ENCODE measurements at places on chromosomes 7 and 10.

DNA sequence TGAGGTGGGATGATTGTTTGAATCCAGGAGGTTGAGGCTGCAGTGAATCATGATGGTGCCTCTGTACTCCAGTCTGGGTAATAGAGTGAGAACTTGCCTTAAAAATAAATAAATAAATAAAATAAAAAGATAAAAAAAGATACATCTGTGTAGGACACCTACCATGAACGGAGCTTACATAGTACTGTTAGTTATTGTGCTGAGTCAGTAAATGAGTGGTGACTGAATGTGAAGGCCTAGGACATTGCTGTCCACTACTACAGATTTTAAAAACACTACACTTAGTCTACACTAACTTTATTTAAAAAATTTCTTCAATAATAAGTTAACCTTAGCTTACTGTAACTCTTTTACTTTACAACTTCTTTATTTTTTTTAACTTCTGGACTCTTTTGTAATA lies 106.7 kb upstream of the ETV1 start:
- no peak for DNase-seq

GRCh38 chr7:151451156-151451555 lies 11.2 kb upstream of the CRYGN start:
- no peak for DNase-seq

DNA sequence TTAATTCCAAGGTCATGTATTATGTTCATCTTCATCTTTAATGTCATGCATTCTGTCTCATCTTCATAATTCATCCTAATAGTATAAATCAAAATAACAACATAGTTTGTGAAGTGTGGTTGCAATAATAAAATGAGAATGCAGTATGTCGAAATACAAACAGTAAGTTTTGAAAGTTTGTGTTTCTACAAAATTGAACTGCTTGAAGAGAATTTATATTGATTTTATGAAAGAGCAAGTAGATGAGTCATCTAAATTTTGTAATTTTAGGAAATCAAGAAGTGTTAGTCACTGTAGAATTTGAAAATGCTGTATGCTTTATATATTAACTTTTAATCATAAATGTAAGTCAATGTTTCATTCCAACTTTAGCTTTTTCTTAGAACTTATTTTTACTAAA lies 190.5 kb upstream of the PPP1R3A start:
- DNase-seq: no peak

DNA sequence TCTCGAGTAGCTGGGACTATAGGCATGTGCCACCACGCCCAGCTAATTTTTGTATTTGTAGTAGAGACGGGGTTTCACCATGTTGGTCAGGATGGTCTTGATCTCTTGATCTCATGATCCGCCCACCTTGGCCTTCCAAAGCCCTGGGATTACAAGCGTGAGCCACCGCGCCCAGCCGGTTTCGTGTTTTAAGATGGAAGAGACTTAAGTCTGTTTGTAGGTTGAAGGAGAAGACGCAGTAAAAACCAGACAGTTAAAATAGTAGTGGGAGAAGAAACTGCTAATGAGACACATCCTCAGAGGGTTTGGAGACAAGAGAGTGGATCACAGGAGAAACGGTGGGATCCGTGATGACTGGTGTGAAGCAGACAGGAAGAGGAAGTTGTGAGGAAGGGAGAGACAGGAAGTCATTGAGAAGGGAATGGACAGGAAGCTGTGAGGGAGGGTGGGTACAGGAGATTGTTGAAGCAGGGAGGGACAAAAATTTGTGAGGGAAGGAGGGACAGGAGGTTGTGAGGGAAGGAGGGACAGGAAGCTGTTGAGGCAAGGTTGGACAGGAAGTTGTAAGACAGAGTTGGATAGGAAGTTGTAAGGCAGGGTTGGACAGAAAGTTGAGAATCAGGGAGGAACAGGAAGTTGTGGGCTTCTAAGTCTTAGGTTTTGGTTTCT lies 115.5 kb downstream of the WDFY4 start:
- no peak for DNase-seq

DNA sequence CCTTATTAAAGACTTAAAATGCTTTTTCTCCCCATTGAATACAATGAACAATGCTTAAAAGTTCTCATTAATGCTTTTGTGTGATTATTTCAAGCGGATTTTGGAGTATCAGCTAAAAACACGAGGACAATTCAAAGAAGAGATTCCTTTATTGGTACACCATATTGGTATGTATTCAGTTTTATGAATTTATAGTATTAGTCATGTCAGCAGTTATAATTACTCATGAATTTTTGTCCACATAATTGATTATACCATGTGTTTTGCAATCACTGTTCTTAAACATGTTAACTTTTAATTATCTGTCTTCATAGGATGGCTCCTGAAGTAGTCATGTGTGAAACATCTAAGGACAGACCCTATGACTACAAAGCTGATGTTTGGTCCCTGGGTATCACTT lies 31.9 kb downstream of the SLK start:
- DNase-seq: no peak

DNA sequence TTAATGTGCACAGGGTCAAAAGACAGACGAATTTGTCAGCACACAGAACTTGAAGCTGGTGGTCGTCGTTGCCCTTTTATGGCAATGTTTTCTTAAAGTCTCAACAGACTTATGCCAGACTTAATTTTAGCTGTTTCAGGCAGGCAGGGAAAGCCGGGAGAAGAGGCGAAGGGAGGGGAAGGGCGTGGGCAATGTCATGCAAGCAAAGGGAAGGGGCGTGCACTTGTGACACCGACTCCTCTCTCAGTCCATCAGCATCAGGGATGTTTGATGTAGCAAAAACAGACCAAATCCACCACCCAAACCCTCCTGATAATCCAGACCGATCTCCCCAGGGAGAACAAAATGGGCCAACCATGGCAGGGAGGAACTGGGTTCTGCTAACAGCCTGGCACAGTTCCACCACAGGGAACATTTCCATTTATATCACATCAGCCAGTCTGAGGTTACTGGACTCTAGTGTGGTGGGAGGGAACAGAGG lies 118.1 kb upstream of the RHEB start:
- DNase-seq: peak; percentile 78

DNA sequence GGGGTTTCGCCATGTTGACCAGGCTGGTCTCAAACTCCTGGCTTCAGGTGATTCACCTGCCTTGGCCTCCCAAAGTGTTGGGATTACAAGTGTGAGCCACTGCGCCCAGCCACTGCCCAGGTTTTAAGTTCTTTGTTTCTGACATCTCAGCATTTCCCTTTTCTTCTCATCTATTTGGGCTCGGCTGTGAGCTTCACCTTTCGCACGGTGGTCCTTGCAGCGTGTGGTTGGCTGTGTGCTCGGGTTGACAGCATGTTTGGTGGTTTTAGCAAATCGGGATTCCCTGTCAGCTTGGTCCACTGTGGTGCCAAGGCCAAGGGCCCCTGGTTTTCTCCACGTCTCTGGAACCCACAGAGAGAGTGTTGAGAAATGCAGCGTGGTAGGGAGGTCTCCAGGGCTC lies 138.8 kb downstream of the DNAJB6 start:
- DNase-seq: no peak

DNA sequence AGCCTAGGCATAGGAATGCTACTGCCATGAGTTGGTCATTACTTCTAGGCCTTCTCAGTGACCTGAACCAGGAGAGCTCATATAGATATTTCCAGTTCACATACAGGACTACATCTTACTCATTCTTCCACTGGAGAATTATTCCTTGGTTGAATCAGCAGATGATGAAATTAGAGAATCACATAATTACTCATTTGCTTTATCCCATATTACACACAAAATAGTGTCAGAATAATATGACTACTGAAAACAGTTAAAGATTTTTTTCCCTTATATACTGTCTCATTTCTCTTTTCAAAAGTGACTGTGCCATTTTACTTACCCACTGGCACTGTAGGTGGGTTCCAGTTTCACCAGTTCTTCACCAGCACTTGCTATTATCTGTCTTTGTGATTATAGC lies 18.5 kb downstream of the BMS1 start:
- DNase-seq: no peak

DNA sequence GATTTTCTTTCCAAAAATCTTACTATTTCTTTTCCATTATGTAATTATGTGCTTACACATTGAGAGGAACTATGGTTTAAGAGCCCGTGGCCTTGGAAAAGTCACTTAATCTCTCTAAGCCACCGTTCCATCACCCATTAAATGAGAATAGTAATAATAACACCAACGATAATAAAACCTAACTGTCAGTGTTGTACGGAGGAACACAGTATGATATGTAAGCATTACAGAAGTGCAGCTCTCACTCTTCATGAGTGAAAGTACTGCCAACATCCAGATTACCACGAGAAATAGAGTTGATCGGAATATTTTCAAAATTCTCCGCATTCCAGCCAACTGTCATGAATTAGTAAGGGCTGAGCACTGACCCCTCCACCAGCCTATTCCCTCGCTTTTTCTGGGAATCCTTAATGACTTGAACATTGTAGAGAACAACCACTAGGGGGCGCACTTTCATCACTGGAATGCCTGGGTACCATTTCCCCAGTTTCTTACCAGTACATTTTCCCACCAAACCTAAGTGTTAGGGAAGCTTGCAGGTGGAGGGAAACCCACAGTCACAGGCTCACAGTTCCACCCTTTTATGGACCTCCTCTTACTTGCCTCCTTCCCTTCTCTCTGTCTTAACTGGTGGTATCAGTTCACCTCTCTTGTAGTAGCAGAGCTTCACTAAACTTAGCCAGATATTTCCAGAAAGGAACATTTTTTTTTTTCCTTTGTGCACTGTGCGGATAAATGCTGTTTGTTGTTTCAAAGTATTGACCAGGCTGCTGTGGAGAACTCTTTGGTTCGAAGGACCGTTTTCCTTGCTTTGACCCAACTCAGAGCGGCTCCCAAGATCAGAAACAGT lies 27.8 kb downstream of the NKX2-3 start:
- no peak for DNase-seq

DNA sequence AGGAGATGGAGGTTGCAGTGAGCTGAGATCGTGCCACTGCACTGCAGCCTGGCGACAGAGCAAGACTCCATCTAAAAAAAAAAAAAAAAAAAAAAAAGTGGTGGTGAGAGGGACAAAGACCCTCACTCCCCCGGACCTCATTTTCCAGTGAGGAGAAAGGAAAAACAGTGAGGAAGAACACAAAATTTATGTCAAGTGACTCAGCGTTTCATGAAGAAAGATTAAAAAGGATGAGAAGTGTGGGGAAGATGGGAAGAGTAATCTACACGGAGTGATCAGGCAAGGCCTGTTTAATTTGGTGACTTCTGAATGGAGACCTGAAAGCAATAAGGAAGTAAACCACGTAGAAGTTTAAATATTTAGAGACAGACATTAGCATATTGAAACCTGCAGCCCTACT lies 7.0 kb downstream of the NUDT5 start:
- DNase-seq: no peak

GRCh38 chr10:45602082-45602730 lies 70.4 kb downstream of the ZFAND4 start:
- no peak for DNase-seq

DNA sequence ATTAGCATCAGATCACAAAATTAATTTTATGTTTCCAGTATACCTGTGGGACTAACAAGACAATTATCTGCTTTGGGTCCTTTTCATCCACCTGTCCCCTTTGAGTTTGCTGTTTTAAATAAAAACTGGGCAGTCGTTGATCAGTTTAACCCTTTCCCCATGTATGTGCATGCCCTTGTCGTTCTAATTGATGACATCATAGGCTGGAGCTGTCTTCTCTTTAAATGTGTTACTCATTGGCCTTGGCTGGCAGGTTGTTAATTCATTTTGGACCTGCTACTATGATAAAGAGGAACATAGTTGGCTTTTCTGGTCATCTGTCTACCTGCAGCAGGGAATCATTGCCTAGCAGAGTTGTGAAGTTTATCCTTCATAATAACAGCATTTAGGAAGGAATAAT lies 53.8 kb downstream of the TASOR2 start:
- no peak for DNase-seq

- no peak for DNase-seq
Observed at GRCh38 chr10:101221963-101222531, 7.2 kb downstream of the LBX1 start.

DNA sequence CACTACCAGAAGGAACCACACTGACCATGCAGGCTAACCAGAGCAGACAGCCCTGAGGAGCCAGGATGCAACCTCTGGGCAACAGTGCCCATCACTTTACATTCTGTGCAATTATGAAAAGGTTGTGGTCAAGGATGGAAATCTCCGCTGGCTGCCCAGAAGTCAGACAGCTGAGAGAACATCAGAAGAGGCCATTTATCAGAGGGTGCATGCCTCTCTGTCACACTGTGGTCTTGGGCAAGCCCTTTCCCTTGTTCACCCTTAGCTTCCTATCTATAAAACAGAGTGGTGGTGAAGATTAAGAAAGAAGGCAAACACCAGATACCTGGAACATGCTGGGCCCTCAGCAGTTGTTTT lies 120.7 kb upstream of the GDF10 start:
- no peak for DNase-seq

DNA sequence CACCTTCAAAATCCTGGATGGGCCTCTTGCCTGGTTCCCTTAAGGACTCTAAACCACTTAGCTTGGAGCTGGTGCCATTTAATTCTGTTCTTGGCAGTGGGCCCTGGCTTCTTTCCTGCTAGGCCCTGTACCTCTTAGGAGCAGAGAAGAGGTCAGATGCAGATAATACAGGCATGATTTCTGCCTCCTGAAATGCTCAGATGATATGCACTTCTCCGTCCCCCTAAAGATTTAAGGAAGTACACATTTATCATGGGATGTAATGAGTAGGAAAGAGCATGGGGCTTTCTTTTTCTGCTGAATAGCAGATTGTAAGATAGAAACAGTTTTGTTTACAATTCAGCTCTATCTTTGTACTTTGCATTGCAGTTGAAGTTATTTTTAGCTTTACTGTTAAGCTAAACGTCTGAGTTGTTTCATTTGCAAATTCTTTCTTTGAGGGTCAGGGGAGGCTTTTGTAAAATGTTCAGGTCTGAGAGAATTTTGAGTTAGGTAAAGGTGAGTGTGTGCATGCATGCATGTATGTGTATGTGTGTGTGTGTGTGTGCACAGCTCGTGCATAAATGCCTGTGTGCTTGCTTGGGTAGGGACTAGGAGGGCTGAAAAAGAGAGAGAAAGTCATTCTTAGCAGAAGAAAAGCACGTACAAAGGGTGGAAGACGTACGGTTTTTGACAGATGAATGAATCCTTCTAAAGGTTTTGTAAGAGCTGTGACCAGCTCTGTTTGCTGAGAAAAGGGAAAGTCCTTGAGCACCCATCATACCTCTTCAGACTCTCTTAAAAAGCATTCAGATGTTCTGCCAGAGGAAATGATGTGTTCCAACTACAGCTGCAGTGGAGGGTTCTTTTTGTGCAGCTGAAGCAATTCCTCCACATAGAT lies 364.2 kb downstream of the AUTS2 start:
- no peak for DNase-seq

GRCh38 chr10:23096802-23097549 lies 1.6 kb downstream of the MSRB2 start:
- DNase-seq: peak; percentile 56
